Choroid plexus epithelial cell (primary cell): ENCODE measurements at places on chromosomes 7 and 10.

DNA sequence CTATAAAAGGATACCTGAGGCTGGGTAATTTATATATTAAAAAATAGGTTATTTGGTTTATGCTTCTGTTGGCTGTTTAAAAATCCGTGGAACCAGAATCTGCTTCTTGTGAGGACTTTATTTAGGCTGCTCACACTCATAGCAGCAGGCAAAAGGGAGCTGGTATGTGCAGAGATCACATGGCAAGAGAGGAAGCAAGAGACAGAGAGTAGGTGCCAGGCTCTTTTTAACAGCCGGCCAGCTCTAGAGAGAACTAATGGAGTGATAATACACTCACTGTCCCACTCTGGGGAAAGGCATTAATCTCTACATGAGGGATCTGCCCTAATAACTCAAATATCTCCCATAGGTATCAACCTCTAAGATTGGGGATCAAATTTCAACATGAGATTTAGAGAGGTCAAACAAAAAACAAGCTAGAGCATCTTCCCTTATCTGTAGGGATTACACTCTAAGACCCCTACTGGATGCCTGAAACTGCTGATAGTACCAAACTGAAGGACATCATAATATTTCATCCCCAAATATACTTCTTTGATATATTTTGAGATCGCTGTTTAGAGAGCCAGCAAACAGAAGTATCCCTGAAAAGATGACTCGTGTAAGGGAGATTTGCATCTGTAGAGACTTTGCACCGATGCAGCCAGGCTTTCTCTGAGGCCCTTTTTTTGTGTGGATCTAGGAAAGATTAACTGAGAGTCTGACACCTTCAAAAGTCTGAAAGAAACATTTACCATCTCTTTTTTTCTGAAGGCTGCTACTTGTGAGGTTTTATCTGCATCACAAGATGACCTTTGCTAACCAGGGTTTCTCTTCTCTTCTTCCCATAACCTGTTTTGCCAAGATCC is 717.0 kb upstream of the MBL2 start:
- DNase-seq = no peak

DNA sequence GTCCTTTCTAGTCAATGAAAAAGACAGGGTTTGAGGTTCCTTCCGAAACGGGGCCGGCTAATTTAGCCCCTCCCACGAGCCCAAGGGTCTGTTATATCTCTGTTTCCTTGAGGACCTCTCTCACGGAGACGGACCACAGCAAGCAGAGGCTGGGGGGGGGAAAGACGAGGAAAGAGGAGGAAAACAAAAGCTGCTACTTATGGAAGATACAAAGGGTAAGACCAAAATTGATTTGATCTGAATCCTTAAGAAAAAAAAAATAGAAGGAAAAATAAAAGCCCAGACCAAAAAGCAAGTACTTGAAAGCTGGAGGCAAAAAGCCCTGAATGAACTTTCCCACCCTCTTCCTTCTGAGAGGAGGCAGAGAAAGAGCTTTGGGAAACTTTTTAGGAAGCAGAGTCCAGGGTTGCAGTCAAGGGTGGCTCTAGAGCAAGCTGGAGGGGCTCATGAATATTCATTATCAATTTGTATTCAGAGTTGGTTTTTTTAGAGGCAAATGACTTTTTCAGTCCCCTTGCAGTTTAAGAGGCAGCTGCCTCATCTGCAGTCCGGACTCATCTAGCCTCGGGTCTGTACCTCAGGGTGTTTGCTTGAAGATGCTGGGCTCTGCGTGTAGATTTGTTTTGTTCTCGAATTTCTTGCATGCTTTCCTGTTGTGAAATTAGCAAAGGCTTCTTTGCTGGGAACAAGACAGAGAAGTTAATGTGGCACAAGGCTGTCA is at the start of gene ENTPD1:
ENTPD1 (plus strand) TSS at position 123 of the 721 bp plus-strand sequence; CDS start at position 200, 77 bp downstream.
- peak; percentile 73 for DNase-seq

- DNase-seq = peak; percentile 14
Measured at GRCh38 chr7:99920149-99920548, 819 bp upstream of the TRIM4 start.

- no peak for DNase-seq
Measured at GRCh38 chr10:106169241-106169640, 995.3 kb downstream of the SORCS1 start.

- DNase-seq = peak; percentile 41
Measured at GRCh38 chr10:114261076-114261475, 22.0 kb downstream of the VWA2 start.

GRCh38 chr7:130914554-130915294 is 180.7 kb upstream of the KLF14 start:
- DNase-seq = no peak

GRCh38 chr7:112886208-112886607 is 96.0 kb upstream of the TMEM168 start:
- DNase-seq = no peak
